ENCODE measurements at places on chromosomes 6 and 20.

DNA sequence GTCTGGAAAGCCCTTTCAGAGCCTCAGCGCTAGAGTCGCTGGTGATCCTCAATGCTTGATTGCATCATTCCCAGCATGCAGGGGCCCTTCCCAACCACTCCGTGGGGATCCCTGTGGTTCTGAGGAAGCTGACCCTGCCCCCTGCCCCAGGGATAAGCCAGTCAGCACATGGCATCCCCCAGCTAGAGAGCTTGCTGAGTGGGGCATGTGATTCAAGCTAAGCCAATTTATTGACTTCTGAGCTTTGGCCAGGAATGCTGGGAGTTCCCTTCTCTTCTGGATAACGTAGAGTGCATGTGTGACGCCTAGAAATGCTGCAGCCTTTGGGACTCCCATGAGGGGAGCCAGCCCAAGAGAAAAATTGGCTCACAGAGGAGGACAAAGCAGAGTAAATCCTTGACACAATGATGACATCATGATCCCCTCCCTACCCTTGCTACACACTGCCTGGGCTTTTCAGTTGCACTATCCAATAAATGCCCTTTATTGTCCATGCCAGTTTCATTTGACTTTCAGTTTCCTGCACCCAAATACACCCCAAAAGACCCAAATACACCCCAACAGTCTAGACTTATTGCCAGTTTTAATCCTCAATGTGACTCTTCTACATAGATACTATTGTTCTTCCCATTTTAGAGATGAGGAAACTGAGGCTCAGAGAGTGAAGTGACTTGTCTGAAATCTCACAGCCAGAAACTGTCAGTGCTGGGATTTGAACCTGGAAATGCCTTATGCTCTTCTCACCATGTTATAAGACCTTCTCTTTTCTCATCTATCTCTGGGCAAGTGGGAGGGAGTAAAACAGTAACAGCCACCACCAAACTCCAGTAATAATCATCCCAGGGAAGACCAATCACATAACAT is 34.3 kb downstream of the KCNB1 start:
- DNase-seq: no peak

DNA sequence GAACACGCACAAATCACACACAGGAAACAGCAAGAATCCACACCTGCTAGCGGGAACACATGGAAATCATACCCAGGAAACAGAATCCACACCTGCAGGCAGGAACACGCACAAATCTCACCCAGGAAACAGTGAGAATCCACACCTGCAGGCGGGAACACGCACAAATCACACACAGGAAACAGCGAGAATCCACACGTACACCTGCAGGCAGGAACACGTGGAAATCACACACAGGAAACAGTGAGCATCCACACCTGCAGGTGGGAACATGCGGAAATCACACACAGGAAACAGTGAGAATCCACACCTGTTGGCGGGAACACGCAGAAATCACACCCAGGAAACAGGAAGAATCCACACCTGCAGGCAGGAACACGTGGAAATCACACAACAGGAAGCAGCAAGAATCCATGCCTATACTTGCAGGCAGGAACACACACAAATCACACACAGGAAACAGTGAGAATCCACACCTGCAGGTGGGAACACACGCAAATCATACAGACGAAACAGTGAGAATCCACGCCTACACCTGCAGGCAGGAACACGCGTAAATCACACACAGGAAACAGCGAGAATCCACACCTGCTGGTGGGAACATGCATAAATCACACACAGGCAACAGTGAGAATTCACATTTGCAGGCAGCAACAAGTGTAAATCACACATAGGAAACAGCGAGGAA is 108.6 kb downstream of the DLL1 start:
- DNase-seq: no peak

- DNase-seq: no peak
Measured at GRCh38 chr6:126720304-126720703, 380.4 kb downstream of the CENPW start.

DNA sequence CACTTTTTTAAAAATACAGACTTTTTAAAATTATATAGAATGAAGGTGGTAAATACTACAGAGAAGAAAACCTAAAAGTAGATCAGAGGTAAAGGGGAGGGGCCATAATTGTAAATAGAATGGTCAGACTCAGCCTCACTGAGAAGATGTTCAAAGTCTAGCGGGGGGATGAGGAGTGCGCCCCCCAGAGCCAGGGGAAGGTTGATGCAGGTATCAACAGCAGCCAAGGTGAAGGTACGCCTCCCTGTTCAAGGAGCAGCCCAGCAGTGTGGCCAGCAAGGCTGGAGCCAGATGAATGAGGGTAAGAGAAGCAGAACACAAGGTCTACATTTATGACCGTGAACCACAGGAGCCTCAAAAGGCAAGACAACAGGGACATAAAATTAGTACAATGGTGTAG is 204.1 kb downstream of the PTPRT start:
- no peak for DNase-seq

DNA sequence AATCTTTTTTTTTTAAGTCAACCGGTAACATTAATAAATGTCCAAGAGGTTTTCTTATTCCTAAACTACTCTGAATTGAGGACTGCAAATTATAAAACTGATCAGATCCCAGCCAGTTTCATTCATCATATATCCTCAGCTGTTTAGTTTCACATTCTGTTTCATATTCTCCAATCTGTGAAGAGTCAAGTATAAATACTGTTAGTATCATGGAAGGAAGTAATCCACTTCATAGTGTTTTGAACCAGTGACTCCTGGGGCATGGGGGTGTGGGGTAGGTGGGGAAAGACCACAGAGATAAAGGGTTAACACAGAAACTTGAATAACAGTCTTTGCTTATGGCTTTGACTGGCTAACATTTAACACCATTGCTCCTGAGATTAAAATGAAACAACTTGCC is 69.9 kb downstream of the FYN start:
- no peak for DNase-seq

GRCh38 chr6:158735009-158735408 is 84.2 kb downstream of the EZR start:
- no peak for DNase-seq

- no peak for DNase-seq
Measured at GRCh38 chr6:156378853-156379252, 398.3 kb upstream of the ARID1B start.

DNA sequence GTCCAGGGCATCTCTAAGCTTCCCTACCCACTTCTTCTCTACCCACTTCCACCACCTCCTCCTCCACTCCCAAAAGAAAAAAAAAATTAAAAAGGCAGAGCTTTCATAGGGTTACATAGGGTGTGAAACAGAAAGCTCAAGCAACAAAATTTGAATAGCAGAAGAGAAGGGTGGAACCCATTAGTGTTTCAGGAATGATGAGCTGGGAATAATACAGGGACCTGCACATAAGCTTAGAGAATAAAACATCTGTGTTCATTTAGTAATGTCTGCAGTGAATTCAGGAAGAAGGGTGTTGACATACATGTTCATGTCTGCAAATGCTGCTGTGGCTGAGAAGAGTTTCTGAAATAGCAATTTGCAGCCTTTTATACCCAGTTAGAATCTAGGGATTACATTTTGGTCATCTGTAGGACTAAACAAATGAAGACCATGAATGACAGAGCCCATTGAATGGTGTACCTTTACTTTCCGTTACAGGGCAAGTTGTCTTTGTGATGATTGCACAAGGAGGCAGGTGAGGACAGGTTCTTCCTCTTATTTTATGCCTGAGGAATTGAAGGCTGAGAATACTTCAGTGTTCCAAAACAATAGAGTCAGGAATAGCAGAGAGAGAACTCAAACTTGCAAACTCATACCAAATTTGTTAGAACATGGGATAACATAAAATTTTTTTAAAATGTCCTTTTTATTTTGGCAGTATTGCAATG is 975.1 kb downstream of the TFAP2A start:
- DNase-seq: no peak

DNA sequence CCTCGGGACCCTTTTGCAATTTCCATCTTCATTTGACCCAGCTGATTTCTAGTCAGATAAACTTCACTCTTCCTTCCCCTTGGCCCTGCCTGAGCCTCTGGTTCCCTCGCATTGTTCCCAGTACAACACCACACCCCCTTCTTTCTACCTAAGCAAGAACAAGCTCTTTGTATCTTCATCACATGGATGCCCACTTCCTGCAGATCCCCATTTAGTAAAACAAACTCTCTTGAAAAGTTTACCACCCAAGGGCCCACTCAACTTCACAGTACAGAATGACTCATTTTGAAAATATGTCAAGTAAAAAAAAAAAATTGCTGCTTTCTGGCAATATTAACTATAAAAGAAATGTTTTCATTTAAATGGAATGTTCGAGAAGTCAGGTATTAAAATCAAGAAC is 5.2 kb downstream of the FAXC start:
- DNase-seq: no peak

GRCh38 chr20:5882166-5882565 is 68.2 kb downstream of the TRMT6 start:
- no peak for DNase-seq

- no peak for DNase-seq
Measured at GRCh38 chr20:10641893-10642292, 31.9 kb downstream of the JAG1 start.

DNA sequence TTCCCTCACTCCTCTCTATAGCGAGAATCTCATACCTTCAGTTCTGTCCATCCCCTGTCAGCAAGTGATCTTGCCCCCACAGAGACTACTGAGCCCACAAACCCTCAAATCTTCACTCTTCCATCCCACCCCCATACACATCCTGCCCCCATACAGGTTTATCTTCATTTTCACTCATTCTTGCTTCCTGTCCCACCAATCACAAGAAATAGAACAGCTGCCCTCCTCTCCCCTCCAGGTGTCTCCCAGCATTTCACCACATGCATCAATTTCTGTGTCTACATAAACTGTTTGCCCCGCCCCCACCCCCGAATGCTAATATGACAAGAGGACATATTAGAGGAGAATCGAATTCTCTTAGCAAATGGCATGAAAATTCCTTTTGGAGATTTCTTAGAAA is 54.9 kb upstream of the CARMIL1 start:
- no peak for DNase-seq

GRCh38 chr6:126307849-126308248 is 32.1 kb upstream of the CENPW start:
- DNase-seq: no peak

DNA sequence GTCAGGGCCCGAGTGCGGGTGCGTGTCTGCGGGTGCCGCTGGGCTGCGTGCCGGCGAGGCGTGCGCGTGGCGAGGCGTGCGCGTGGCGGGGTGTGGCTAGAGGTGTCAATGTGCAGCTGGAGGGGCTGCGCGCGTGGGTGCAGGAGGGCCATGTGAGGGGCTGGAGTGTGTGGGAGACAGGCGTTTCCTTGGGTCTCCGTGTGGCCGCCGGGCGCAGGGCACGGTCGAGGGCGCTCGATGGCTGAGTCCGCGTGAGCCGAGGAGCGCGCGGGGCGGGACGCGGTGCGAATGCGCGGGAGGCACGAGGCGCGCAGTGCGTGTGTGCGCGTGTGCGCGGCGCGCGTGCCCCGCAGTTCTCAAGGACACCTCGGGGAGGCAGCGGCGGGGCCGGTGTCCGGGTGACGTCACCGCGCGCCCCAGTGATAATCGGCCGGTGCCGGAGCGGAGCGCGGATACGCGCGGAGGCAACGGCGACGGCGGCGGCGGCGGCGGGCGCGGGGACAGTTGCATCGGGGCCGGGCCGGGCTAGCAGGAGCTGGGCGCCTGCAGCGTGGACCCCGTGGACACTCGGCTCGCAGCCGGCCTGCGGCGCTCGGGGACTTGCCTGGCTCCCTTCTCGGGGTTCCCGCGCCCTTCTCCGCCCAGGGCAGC is 38.7 kb downstream of the YTHDF1 start:
- no peak for DNase-seq

- no peak for DNase-seq
Measured at GRCh38 chr6:144327081-144327480, 41.9 kb downstream of the UTRN start.

GRCh38 chr20:59437601-59438031 is 137.2 kb downstream of the EDN3 start:
- DNase-seq: no peak

GRCh38 chr6:167548451-167548850 is 223.6 kb downstream of the TTLL2 start:
- no peak for DNase-seq

- DNase-seq: no peak
Measured at GRCh38 chr20:62051144-62051543, 14.5 kb downstream of the TAF4 start.

DNA sequence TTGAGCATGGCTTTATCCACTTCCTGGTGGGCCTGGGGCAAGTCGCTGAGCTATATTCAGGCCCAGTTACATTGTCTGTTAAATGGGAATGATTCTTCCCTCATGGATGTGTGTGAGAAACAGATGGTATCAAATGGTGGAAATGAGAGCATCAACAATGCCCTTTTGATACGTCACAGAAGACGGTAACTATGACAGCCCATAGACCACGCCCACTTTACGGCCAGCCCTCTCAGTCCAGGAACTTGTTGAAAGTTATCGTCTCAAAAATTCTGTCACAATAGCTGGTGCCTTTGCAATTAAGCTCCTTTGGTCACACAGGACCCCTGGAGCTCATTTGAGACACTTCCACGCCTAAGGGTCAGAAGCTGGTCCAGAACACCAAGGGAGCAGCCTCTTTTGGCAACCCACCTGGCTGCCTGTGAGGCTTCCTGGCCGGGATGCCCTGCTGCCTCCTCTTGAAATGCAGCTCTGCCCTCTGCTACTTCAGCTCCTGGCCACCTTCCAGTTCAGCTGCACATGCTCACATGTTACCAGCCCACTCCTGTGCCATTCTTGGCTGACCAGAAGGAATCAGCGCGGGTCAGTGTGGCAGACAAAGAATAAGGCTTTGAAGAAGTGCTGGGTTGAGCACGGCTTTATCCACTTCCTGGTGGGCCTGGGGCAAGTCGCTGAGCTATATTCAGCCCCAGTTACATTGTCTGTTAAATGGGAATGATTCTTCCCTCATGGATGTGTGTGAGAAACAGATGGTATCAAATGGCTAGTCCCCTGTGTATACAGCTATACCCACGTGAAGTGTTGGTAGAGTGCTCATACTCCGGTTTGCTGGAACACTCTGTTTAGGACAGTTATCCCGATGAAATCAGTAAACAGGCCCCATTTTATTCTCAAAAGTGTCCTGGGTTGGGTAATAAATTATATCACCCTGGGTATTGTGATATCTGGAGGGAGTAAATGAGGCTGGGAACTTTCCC is 199.2 kb upstream of the SUPT3H start:
- no peak for DNase-seq

- no peak for DNase-seq
Measured at GRCh38 chr6:158437571-158437970, 122.3 kb upstream of the TMEM181 start.
